ENCODE measurements at places on chromosomes 1 and 21.

DNA sequence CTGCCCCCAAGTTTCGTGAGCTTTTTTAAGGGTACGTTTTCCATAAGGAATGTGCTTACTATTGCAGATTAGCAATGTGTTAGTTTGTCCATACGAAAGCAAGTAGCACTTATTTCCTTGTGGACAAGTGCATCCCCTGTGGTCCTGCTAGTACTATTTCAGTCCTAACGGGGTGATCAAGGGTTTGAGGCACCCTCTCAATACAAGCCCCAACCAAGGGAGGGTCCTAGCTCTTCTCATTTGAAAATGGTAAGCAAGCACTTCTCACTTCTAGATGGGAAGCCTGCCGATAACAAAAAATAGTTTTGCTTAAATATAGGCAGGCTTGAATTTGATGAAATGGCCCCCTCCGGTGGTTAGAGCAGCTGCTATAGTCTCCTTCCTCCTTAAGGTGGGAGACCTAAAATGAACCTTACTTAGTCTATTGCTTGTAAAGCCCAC lies 64.0 kb upstream of the HMCN1 start:
- H3K27me3 ChIP-seq, result no peaks in the 10 kb centered on the region
- no peak for DNase-seq
- peaks cover 5% of the 10 kb centered on the region for H3K4me1 ChIP-seq
- no peaks in the 10 kb centered on the region for H3K36me3 ChIP-seq
- H3K4me3 ChIP-seq, result no peak overlapping the region

DNA sequence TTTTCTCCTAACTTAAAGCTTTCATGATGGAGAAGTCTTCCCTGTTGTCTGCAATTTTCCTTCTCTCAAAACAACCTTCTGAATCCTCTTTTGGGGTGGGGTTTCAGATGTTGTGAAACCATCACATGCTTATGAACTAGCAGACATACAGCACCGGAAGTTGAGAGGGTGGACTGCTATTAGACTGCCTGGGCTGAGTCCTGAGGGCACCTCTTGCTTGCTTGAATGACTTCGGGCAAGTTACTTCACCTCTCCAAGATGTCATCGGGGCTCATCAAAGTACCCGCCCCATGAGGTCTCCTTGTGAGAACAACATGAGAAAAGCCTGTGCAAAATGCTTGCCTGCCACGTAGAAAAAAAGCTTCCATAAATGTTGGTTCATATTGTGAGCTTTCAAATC lies 89.6 kb downstream of the CCDC185 start:
- no peaks in the 10 kb centered on the region for H3K27me3 ChIP-seq
- no peaks in the 10 kb centered on the region for H3K4me1 ChIP-seq
- no peak overlapping the region for H3K4me3 ChIP-seq
- H3K36me3 ChIP-seq, result no peaks in the 10 kb centered on the region

- peaks cover 10% of the 10 kb centered on the region for H3K4me1 ChIP-seq
- no peaks in the 10 kb centered on the region for H3K27me3 ChIP-seq
- H3K4me3 ChIP-seq, result no peak overlapping the region
- H3K27ac ChIP-seq, result no peak overlapping the region
- no peaks in the 10 kb centered on the region for H3K36me3 ChIP-seq
These were observed 39.0 kb upstream of the F3 start for GRCh38 chr1:94580367-94581115.

- H3K36me3 ChIP-seq, result peaks cover 5% of the 10 kb centered on the region
- DNase-seq, result no peak
These were observed 19.6 kb upstream of the SDC3 start for GRCh38 chr1:30928171-30928570.

DNA sequence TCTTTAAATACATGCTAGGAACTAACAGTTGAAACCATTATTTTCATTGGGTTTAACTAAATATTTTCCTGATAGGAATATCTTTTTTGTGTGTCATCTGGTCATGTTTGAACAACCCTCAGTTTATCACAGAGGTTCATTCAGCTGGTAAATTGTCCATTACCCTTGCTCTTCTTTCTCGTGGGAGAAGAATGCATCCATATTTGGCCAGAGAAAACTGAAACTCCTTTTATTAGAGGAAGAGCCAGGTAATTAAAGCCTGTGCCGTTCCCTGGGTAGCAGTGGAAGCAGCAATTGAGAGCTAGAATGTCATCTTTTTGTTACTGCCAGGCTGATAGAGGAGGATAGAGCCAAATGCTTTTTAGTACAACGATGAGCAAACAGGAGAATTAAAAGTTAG lies 587.2 kb upstream of the ZRANB2 start:
- H3K36me3 ChIP-seq, result no peaks in the 10 kb centered on the region
- H3K4me3 ChIP-seq, result no peak overlapping the region
- H3K27me3 ChIP-seq, result no peaks in the 10 kb centered on the region
- no peak overlapping the region for H3K27ac ChIP-seq
- H3K4me1 ChIP-seq, result no peaks in the 10 kb centered on the region

DNA sequence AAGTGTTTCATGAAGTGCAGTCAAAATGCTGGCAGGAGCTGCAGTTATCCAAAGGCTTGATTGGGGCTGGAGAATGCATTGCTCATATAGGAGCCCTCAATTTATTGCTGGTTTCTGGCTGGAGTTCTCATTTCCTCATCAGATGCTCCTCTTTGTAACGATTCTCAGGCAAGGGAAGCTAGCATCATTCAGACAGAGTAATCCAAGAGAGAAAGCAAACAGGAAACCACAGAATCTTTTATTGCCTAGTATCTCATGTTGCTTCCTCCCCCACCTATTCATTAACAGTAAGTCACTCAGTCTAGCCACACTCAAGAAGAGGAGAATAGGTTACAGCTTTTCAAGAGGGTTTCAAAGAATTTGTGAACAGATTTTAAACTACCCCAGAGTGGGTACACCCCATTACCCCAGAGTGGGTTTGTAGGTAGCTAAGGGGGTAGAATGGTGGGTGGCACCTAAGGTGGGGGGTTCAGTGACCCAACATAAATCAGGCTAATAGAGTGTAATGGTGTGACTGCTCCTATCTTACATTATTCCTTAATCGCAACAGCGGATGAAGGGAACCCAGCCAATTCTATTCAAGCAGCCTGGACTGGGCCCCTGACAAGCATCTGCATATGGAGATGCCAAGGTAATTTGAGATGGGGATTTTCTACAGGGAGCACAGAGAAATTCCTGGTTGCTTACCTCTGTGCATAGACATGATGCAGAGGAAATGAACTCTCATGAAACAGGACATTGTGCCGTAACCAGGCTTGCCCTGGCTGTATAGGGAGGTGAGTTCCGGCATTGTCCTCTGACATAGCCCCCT lies 67.1 kb downstream of the KCNJ15 start:
- no peaks in the 10 kb centered on the region for H3K4me1 ChIP-seq
- H3K36me3 ChIP-seq, result no peaks in the 10 kb centered on the region
- no peaks in the 10 kb centered on the region for H3K27me3 ChIP-seq
- H3K27ac ChIP-seq, result no peak overlapping the region
- H3K4me3 ChIP-seq, result no peak overlapping the region

DNA sequence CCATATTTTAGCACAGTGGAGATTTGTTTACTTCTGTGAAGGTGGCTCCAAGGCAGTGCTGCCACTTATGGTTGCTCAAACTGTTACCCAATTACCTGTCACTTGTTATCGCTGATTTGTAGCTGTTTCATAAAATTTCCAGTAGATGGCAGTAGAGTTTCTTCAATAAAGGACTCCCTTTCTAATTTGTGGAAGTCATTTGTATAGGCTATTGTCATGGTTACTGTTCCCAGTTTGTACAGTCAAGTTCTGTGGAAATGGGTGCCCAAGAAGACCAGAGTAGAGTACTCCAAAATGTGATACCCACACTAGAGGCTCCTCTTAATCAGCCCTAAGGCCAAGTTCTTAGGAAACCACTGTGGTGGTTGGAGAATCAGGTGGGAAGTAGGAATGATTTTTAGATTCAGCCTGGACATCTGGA lies 186.1 kb downstream of the CLEC20A start:
- no peak for DNase-seq
- H3K27ac ChIP-seq, result no peak overlapping the region
- H3K27me3 ChIP-seq, result no peaks in the 10 kb centered on the region
- no peaks in the 10 kb centered on the region for H3K36me3 ChIP-seq
- no peak overlapping the region for H3K4me3 ChIP-seq

- no peak for DNase-seq
- H3K27ac ChIP-seq, result no peak overlapping the region
- no peak overlapping the region for H3K4me3 ChIP-seq
- H3K27me3 ChIP-seq, result peaks cover 3% of the 10 kb centered on the region
- no peaks in the 10 kb centered on the region for H3K36me3 ChIP-seq
These were observed 29.5 kb upstream of the CR2 start for GRCh38 chr1:207424570-207425131.

DNA sequence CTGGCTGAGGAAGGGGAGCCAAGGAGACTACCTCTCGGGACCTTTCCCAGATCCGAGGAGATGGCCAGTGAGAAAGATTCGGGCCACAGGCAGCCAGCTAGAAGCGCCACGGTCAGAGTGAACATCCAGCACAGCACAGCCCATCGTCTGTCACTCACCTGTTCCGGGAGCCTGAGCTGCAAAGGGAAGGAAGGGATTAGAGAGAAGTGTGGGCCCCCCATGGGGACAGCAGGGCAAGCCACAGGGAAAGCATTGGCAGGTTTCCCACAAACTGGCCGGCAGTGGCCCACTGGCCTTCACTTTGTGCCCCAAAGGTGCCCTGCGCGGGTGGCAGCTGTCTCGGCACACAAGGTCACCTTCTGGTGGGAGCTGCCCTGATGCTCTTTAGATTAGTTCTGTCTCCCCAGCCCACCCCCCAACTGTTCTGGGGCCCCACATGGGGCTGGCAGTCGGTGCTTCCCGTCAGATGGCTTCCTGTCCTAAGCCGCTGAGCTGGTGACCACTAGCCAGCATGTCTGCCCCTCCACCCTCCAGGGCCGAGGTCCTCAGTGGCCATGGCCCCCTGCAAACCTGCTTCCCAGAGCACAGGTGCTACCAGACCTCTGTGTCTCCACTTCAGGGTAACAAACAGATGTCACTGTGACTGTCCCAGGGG lies 56.7 kb downstream of the LACTBL1 start:
- H3K27me3 ChIP-seq, result no peaks in the 10 kb centered on the region

GRCh38 chr1:229258031-229258756 lies 12.7 kb upstream of the RAB4A start:
- no peaks in the 10 kb centered on the region for H3K27me3 ChIP-seq
- H3K4me1 ChIP-seq, result peaks cover 10% of the 10 kb centered on the region
- no peaks in the 10 kb centered on the region for H3K36me3 ChIP-seq
- no peak overlapping the region for H3K4me3 ChIP-seq

- no peaks in the 10 kb centered on the region for H3K36me3 ChIP-seq
- H3K4me3 ChIP-seq, result no peak overlapping the region
- DNase-seq, result no peak
- H3K27me3 ChIP-seq, result no peaks in the 10 kb centered on the region
These were observed 6.0 kb downstream of the DOP1B start for GRCh38 chr21:36162631-36163030.

DNA sequence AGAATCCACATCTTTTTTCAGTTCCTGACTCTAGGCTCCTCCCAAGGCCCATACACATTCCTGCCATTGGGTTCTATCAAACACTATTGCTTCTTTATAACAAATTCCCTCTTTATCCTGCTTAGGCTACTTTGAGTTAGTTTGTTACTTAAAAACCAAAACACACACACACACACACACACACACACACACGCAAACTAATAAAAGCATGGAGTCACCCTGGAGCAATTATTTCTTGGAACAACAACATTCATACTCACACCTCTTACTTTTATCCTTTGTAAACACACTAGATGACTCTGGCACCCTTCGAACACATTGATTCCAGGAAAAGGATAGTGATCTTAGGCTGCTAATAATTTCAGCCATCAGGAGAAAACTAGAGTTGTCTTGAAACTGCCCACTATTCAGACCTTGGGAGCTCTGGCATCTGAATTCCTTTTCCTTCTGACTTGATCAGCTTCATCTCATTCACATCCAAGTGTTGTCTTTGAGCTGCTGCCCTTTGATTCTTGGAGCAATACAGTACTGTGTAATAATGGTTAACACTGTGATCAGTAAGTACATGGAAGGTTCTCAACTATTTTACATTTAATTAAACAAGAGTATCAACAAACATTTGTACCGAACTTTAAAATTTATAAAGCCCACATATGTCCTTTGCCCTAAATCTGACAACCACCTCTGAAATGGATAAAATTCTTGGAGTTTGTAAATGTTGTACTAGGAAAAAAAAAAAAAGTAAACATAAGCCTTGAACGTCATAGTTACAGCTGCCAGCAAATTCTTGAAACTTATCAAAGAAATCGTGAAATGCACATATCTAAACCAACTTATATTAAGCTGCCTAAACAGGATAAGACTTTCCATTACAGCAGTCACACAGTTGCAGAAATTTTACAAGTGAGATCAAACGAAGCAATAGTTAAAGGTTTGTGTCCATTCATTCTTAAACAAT lies 2.8 kb upstream of the SEC22B start:
- H3K4me1 ChIP-seq, result peaks cover 34% of the 10 kb centered on the region
- H3K36me3 ChIP-seq, result no peaks in the 10 kb centered on the region
- DNase-seq, result no peak
- H3K27ac ChIP-seq, result peak overlapping the region; percentile 79
- H3K27me3 ChIP-seq, result no peaks in the 10 kb centered on the region

DNA sequence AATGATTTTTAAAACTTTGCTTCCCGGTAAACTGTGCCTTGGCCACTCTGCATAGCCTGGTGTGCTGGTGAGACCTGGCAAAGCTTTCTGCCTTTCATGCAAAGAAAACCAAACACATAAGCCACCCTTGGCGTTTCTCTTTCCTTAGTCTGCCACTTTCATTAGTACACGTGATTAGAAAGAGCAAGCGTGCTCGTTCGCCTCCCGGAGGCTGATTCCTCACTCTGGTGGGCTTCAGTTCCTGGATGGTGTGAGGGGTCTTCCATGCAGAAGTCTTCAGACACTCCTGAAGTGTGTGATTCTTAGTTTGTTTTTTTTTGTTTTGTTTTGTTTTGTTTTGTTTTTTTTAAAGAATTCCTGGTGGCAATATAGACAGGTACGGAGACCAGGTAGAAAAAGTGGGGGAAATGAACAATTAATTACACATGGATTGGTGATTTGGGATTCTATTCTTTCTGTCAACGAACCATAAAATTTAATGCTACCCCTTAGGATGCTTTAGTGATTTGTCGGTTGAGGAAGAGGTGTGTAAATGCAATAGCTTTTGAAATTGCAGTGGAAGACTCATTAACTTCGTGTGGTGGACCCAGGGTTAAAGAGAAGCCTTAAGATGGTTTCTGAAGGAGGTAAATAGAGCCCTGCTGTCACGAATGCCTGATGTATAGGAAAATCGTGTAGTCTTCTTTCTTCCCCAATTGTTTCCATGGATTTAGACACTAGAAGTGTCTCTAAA lies 2.1 kb downstream of the GALNT2 start:
- DNase-seq, result no peak
- H3K27ac ChIP-seq, result peak overlapping the region; percentile 96
- H3K4me1 ChIP-seq, result peaks cover 68% of the 10 kb centered on the region

GRCh38 chr1:216721863-216722262 lies 1.4 kb downstream of the ESRRG start:
- no peaks in the 10 kb centered on the region for H3K27me3 ChIP-seq
- no peak overlapping the region for H3K27ac ChIP-seq
- H3K36me3 ChIP-seq, result no peaks in the 10 kb centered on the region

DNA sequence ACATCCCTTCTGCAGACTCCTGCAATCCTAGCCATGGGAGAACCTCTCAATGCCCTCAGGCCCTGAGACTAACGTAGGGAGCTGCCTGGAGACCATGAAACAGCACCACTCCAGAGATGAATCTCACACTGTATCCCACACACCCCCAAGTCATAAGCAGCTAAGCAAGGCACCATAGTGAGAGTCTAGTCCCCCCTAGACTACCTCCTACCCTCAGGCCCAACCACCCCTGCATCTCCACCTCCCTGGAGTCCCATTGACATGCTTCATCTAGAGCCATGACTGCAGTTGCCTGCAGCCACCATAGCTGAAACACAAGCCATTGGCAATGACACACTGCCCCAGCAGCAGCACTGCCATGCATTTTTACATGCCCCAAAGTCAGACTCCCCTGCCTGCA lies 17.4 kb downstream of the SPRR2G start:
- no peak overlapping the region for H3K4me3 ChIP-seq
- H3K27ac ChIP-seq, result no peak overlapping the region
- H3K27me3 ChIP-seq, result no peaks in the 10 kb centered on the region
- DNase-seq, result no peak

All from esophagus muscularis mucosa (tissue), 4 donors.